Stomach (tissue), 19 donors: ENCODE measurements at places on chromosomes 11 and 22. TPM values are rescaled to one million over a fixed set of nuclear protein-coding genes. Genes with fewer than 3 reads are reported as not detected.

The GNAZ gene
- 8.1 TPM for polyA plus RNA-seq

The GRIA4 gene
- 4.4 TPM for polyA plus RNA-seq

The KRTAP5-1 gene
- not detected for polyA plus RNA-seq

The DLG2 gene
- polyA plus RNA-seq = 1.3 TPM

- no peak for DNase-seq
These were observed at the start of gene SPDYC for GRCh38 chr11:65170058-65170534. Gene SPDYC, plus strand, starts transcription at chr11:65170233. Its CDS starts 1,125 bp downstream, at chr11:65171358.

DNA sequence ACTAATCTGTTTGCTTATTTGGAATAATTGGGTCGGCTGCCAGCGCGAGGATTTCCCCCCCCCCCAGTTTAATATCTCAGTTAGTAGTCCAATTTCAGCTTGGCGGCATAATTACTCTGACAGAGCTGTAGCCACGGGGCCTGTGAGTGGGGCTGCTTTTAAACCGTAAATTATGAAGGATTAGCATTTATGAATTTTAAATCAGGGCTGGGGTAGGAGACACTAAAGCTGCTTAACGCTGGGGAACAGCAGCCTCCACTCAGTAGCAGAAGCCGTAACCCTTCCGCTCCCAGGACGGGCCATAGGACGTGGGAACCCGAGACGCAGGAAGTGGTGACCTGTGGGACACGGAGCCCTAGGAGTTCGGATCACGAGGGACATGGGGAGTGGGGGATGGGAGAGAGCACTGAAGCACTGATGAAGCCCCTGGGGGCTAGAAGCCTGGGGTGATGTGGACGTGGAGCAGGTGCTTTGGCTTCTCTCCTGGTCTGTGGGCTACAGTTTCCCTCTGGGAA is 66.2 kb upstream of the LMO1 start:
- DNase-seq = no peak

DNA sequence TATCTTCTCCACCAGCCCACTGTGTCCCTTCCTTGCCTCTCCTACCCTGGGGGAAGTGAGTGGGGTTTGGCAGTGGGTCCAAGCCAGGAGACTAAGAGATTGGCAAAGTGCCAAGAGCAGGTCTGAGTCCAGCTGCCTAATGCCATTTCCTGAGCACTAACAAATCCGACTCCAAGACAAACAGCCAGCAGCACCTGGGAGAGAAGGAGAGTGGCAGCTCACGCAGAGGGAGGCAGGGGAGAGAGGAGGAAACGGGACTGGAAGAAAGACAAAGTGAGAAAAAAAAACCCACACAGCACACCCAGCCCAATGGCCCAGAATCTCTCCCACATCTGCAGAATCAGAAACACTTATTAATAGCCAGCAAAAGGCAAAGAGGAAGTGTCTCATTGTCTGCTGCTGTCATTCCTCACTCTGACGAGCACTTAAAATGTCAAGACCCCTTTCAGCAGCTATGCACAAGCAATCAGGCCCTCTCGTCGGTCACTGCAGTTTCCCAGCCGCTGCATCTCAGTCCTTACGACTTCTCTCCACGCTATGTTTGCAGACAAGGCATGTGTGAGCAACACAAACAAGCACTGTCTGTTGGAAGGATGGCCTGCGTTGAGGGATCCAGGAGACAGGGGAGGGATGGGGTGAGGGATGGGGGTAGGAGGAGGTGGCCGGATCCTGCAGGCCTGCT is 558.4 kb upstream of the CADM1 start:
- DNase-seq = no peak

GRCh38 chr11:16186680-16187079 is 169.7 kb downstream of the SOX6 start:
- DNase-seq = no peak

DNA sequence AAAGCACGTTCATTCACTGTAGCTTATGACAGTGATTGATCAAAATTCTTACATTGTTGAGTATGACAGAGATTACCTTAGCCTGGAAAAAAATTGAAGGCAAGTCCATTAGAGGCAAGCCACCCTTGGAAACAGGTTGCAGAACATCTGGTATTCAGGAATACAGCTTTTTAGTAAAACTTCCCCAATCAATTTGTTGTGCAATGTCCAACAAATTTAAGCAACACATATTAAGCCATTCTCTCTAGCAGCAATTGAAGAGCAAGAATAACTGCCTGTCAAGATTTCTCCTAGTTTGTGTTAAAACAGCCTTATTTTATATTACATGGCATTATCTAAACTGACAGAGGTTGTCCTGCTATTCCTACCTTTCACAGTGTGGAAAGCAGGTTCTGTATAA is 37.0 kb downstream of the BCL2L13 start:
- no peak for DNase-seq

DNA sequence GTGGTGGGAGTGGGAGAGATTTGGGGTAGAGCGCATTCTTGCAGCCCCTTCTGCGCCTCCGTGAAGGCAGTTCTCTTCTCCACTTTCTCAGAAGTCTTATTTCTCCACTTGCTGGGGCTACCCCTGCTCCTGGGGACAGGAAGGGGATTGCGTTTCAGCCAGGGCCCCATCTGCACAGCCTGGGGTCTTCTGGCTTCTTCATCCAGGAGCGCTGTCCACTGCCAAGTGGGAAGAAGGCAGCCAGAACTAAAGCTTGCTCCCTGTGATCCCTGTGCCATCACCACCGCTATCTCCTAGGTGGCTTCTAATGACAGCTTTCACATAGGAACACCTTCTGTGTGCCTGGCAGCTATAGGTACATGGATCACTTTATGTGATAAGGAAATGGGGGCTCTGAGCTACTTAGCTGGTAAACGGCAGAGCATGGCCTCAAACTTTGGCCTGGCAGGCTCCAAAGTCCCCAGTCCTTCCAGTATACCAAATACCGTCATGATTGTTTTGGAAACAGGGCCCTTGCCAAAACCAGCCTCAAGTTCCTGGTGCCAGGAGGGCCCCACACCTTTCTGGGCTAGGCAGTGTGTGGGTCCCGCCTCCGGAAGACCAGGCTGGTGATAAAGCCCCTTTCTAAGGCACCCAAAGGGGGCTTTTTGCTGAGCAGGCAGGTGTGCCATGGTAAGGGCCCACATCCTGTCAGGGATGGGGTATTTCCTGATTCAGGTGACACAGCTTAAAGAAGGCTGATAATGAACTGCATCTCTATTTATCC is 60.4 kb upstream of the PAX6 start:
- DNase-seq = no peak

DNA sequence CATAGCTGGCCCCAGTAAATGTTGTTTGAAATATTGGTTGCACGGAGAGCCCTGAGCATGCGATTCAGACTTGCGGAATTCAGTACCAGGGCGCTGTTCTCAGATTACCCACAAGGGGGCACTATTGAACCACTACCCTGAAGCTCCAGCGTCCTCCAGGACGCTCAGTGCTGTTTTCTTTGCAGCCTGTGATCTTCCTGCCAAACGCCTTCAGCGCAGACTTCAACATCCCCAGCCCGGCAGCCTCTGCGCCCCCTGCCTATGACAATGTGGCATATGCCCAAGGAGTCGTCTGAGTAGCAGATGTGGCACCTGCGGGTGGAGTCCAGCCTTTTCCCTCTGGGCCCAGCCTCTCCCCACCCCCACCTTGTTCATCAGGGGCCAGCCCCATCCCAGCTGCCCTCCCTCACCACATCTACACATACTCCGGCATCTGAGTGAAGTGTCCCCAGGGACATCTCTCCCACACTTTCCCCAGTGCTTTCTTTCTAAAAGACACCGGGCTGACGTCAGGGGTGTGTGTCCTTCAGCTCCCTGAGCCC is 9.6 kb upstream of the MS4A10 start:
- DNase-seq = peak; percentile 88

DNA sequence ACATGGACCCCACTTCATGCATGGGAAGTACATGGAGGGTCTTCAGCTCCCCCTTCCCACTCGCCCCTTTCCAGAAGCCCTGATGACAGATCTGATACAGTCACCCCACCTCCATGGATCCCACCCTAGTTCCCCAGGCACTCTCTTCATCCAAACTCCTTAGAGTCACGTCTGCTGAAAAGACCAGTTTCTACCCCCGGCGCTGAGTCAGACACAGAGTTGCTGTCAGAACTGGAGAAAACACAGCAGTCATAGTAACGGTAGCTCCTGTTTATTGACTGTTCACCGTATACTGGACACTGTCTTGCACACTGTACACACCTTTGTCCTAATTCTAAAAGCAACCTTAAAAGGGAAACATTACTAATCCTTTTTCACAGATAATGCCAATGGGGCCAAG is 29.1 kb downstream of the DRD2 start:
- DNase-seq = no peak
